Pancreas (tissue), 10 donors: ENCODE measurements at places on chromosomes 12 and 14.

DNA sequence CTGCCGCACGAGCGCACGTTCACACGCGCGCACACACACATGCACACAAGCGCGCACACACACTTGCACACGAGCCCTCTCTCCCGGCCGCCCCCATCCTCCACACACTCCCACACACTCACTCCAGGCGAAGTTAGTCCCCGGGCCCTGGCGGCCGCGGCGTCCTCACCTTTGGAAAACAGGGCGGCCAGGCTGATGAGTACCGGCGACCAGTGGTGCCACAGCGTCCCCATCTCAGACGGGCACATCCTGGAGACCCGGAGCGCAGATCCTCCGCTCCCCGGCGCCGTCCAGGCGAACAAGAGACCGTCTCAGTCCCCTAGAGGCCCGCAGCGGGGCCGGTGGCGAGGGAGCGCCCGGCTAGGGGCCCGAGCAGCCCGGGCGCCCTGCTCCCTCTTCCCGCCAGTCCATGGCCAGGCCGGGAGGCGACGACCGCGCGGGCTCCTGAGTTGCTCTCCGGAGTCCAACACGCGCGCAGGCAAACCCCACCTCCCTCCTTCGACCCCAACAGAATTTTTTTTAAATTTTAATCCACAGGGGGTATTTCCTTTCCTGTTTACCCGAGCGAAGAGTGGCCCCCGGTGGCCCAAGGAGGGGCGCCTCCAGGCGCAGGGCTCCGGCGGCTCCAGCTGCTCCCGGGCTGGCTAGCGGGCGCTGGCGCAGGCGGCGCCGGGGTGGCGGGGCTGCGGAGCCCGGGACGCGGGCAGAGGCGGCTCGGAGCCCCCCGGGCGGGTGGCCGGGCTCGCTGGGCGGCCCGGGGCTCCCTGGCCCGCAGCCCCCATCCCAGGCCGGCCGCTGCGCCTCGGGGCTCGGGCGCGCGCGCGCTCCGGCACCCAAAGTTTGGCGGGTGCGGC, 506 bp downstream of the TMEM132D start:
- no peak for DNase-seq

- DNase-seq: no peak
Observed at GRCh38 chr12:50538182-50538581, 33.4 kb downstream of the DIP2B start.

DNA sequence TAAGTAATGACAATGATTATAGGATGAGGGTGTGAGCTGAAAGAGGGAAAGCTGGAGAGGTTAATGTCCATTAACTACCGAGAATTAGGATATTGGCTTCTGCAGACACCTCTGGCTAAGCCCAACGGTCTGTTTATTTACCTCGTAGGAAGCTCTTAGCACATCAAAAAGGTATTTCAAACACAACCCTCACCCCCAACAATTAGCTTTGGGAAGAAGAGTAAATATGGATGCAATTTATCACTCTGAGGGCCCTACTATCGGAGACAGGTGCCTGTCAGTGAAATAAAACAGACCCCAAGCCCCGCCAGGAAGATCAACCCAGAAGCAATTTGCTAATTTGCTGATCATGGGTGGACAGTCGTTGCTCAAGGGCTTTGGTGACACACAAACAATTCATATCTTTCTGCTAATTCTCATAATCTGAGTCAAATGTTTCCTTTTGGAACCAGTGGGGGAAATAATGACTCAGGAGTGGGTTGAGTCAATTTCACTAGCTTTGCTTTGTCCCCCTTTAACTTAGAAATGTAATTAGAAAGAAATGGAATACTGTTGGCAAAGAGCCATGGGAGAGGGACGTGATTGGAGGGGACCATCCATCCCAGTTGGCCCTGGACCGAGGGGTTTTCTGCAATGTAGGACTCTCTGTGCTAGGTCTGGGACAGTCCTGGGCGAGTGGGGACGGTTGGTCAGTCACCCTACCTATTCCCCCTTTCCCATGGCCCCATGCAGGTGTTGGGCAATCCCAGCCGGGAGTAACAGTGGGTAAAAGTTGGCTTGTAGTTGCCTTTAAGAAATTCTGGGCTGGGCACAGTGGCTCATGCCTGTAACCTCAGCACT, 99.1 kb upstream of the MED13L start:
- DNase-seq: no peak

DNA sequence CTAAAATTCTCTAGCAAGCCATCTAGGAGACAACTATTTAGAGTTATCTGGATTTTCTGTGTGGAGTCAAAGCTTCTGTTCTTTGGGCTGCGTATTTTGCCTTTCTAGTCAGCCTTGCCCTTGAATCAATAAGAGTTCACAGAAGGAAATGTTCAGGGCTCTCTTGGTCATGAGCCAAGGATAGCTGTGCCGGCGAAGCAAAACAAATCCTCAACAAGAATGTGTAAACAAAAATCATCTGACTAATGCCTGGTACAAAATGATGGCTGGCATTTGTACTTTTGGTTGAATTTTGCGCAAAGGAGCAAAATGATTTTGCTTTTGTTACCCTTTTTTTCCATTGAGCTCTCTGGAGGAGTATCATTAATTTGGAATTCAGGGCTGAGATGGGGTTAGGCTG, 171.1 kb downstream of the DACT1 start:
- no peak for DNase-seq

DNA sequence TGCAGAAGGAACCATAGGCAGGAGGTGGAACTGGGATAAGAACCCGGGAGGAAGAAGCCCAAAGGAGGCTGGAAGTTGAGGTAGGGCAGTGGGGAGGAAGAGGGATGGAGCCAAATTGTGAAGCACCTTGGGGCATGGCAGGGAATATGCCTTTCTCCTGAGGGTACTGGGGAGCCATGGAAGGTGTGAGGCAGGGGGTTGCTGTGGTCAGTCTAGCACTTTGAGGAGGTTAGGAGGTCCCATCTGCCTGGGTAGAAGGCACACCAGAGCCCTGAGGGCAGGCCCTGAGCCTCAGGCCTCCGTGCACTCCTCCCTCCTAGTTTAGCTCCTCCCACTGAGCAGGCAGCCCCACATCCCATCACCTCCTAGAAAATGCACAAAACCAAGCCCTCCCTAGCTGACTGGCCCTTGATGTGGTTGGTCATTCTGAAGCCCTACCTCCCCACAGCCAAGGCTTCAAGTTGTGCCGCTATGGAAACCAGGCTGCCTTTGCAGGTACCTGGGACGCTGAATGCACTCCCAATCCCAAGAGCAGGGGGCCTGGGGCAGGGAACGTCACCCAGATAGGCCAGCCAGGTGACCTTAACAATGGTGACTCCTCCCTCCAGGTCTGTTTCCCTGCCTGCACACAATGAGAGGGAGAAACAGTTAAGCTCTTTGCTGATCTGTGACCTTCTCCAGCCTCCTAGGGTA, 15.1 kb downstream of the PHETA1 start:
- DNase-seq: no peak

- DNase-seq: no peak
Observed at GRCh38 chr12:2485681-2486080, 309.1 kb upstream of the FKBP4 start.

- DNase-seq: no peak
Observed at GRCh38 chr14:58794993-58795762, 157.4 kb downstream of the DACT1 start.

GRCh38 chr12:54017878-54018467, 9.2 kb downstream of the HOXC8 start:
- DNase-seq: peak; percentile 62

- no peak for DNase-seq
Observed at GRCh38 chr12:131965073-131965472, 15.3 kb downstream of the EP400 start.

- no peak for DNase-seq
Observed at GRCh38 chr12:11755302-11755930, 105.9 kb downstream of the ETV6 start.
